Neural progenitor cell (in vitro differentiated cells): ENCODE measurements at places on chromosomes 4 and X.

GRCh38 chr4:145939856-145940255 is 1.2 kb upstream of the ZNF827 start:
- no peak for DNase-seq

GRCh38 chrX:107304141-107304540 is 97.7 kb downstream of the DNAAF6 start:
- no peak for DNase-seq

GRCh38 chr4:94285666-94286065 is 57.0 kb downstream of the HPGDS start:
- no peak for DNase-seq

GRCh38 chrX:109533005-109533404 is 3.6 kb upstream of the NXT2 start:
- no peak for DNase-seq

DNA sequence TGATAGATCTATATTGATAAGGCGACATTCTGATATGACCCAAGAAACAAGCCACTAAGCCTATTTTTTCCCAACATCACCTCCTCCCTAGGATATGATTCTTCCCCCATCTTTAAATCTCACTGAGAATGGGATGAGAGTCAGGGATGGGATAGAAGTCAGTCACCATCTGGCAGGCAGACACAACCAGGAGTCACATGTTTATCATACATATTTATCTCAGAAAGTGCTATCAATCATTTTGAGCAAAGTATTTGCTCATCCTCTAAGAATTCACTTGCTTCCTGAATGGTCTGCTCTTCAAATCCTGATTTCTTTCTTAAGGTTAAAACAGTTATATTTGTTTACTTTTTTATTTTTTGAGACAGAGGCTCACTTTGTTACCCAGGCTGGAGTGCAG is 20.3 kb downstream of the DNAAF6 start:
- DNase-seq = no peak

DNA sequence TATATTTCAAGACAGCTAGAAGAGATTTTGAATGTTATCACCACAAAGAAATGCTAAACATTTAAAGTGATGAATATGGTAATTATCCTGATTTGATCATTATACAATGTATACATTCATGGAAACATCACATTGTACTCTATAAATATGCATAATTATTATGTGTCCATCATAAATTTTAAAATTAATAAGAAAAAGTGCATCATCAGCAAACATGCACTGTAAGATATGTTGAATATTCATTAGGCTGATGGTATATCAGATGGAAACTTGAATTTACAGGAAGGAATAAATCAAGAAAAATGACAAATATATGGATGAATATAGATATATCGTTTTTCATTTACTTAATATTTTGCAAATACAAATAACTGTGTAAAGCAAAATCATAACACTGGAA is 812.1 kb upstream of the INTU start:
- DNase-seq = no peak

DNA sequence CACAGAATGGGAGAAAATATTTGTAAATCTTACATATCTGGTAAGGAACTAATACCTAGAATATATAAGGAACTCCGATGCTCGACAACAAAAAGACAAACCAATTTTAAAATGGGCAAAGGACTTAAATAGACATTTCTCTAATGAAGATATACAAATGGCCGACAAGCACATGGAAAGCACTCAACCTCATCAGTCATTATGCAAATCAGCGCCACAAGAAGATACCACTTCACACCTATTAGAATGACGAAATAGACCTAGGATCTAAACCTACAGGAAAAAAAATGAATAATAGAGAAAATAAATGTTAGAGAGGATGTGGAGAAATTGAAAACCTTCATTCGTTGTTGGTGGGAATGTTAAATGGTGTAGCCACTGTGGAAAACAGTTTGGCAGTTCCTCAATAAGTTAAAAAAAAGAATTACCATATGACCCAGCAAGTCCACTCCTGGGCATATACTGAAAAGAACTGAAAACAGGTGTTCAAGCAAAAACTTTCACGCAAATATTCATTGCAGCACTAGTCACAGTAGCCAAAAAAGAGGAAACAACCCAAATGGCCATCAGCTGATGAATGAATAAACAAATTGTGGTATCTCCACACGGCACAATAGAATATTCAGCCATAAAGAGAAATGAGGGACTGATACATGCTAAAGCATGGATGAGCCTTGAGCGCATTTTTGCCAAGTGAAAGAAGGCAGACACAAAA is 57.3 kb upstream of the WDR19 start:
- no peak for DNase-seq

DNA sequence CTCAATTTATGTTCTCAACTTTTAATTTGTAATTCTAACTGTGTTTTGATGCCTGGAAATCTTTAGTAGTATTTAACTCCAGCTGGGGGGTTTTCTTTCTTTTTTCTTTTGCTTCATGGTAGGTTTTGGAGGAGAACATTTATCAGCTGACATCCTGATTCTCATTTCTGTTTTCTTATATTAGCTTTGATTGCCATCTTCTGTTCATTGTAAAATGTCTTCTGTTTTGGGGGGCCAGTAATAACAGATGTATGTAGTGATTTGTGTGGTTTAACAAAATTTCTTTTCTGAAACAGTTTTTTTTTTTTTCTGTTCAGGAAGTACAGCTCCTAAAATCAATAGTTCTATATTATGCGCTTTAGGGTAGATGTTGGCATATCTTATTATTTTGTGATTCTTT is 182.2 kb downstream of the GABRB1 start:
- no peak for DNase-seq

- no peak for DNase-seq
Measured at GRCh38 chr4:182754895-182755294, 162.3 kb downstream of the DCTD start.

GRCh38 chr4:122576261-122577188 is 44.3 kb downstream of the IL21 start:
- peak; percentile 45 for DNase-seq

DNA sequence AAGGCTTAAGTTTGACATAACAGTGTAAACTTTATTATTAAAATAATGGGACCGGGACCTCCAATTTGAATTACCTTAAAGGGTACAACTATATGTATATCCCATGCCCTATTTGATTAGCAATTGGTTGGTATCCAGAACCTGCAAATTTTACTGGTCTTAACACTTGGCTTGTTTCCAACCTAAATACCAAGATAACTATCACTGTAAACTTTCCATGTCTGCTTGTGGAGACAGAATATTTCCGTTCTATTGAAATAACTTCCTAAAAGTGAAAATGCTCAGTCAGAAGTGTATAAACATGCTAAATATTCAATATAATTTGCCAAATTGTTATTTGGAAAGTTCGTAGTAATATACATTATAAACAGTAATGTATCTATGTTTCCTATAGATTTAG is 154.0 kb downstream of the TMEM47 start:
- no peak for DNase-seq

DNA sequence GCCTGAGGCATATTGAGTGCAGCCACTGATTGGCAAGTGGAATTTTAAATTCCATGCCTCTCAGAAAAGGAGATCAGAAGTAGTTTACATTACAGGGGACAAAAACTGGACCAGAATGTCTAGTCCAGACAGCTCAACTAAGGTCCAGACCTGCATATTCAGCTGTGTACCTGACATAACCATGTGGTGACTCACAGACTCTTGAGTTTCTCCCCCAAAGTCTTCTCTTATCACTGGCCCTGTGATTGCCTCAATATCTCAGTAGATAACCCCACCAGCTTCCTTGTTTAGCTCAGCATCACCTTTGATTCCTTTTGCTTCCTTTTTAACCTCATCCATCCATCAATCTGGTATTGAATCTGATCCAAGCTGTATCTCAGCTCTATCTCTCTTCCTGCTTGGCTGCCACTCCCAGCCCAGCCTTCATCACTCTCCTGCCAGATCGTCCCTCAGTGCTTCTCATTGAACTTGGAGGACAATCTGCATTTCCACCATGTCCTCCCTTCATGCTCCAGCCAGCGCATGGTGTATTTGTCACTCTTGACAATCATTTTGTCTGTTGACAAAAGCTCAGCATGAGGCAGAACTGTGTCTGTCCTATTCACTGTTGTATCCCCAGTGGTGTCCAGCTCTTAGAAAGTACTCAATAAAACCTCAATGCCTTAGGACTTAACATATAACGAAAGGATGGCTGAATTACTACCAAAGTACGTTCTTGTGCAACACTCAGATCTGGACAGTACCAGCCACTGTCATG is 27.8 kb upstream of the SLC2A9 start:
- no peak for DNase-seq

- DNase-seq = no peak
Measured at GRCh38 chr4:11929080-11929479, 500.4 kb upstream of the HS3ST1 start.

DNA sequence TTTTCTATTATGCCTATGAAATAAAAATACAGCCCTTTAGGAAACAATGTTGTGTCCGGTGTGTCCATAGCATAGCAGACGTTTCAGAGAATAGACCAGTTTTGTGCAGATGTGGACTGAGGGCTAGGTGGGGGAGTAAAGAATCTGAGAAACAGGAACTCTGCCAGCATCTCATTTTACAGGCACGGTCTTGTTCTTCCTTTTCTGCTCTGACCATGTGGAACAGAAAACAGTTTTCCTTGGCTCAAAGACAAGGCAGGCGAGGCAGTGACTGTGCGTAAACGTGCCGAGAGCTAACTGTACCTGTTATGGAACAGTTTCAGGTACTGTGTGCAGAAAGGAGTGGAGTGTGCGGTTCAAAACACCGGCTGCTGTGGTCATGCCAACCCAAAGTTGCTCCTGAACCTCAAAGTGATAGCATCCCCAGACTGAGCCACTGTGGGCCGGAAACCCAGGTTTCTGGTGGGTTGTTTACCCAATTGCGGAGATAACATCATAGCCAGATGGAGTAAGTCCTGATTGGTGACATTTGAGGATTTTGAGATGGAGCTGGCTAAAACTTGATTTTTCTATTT is 20.2 kb downstream of the CNGA2 start:
- no peak for DNase-seq

- no peak for DNase-seq
Measured at GRCh38 chrX:7071390-7071789, 76.1 kb upstream of the STS start.

GRCh38 chrX:38627683-38628082 is 66.3 kb downstream of the TSPAN7 start:
- DNase-seq = peak; percentile 50

GRCh38 chr4:179001918-179002317 is 1559.7 kb upstream of the AGA start:
- no peak for DNase-seq

DNA sequence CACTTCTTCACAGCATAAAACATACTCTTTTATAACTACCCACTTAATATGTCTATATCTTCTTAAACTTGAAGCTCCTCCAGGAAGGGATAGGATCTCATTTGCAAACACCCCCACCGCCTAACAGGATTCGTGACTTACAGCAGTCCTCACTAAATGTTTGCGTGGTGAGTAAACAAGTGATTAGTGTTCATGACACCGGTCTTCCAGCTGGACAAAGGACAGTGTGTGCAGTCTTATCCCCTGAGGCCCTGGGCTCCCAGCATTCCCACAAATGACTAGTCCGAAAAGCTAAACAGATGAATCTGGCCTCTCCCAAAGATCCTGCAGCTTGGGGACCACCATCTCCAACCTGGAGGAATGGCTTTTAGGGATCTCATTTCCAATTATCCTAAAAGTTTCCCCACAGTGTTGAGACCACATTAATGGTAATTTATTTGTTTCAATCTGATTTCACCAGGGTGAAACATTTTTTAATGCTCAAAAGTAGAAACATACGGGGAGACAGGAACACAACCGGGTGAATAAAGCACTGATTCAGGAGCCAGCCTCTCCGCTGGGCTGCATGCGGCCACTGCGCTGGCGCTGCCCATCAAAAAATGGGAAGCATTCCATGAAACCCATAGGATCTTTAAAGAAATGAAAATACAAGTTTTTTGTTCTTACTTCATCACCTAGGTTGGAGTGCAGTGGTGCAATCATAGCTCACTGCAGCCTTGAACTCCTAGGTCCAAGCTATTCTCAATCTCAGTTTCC is 69.2 kb downstream of the HADH start:
- peak; percentile 28 for DNase-seq

DNA sequence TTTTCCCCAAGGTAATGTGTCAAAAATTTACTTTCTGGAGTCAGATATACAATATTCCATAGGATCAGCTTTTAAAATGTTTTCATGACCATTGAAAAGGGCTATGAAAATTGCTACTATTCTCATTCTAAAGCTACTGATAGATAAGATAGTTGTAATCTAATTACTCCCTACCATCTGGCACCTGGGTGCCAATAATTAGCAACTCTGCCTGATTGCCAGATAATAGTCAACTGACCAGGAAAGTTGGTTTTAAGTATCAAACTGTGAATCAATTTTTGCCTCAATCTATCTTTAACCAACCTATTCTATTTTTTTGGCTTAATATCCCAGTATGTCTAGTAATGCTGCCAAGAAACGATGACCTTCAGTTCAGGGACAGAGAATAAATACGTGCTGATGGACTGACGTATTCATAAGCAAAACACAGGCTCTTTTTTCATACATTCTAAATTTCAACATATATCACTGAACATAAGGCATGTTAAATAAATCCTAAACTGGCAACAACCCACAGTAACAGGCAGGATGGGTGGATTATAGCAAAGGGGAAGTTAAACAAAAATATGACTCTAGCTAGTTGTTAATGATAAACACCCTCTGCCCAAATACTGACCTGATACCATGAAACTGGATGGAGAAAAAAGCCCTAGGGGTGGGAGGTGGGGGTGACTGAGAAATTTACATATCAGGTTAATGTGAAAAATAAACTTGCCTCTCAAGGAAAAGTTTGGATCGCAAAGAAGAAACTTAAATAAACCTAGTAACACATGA is 18.2 kb downstream of the SH3RF1 start:
- DNase-seq = no peak

DNA sequence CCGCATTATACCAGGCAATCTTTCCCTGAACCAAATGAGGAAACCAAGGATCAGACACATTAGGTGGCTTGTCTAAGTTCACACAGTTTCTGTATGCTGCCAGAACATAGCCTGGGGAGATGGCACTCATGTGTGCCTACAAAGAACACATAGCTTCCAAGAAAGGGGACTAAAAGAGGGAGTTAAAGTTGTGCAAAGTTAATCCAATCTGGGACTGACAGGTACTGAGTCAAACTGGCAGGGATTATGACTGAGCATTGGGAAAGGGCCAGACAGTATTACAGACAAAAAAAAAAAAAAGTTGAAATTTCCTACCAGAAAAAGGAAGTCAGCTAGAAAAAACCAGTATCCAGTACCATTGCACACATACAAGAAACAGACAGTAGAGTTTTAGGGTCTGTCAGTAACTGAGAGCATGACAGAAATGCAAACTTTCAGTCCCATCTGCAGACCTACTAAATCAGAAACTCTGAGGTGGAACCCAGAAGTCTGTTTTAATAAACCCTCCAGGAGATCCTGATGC is 37.2 kb downstream of the ADAMTS3 start:
- DNase-seq = no peak

DNA sequence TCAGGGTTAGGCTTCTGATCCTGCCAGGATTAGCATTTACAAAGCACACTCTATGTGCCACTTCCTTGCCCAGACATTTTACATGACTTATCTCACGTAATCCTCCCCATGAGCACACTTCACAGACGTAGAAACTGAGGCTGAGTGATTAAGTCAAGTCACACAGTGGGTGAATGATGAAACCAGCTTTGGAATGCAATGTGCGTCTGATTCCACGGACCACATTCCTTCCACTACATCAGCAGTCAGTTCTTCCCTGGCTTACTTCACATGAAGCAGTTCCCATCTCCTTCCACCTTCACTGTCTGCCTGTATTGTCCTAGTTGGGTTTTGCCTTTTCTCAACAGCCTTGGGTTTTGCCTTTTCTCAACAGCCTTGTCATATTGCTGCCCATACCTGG is 134.3 kb upstream of the PPARGC1A start:
- no peak for DNase-seq
